ENCODE measurements at places on chromosomes 13 and 19.

GRCh38 chr13:19184176-19184575 lies 2.6 kb upstream of the TUBA3C start:
- no peak for DNase-seq

DNA sequence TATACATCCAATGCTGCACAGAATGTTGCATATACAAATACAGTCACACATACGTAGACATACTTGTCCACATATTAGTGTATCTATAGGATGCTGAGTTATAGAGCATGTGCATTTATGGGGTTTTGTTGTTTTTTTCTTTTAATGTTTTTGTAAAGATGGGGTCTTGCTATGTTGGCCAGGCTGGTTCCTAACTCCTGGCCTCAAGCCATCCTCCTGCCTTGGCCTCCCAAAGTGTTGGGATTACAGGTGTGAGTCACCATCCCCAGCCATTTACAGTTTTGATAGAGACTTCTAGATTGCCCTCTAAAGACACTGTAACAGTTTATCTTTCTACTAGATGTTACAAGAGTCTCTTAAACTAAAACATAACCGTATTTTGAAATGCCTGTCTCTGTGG lies 14.3 kb downstream of the HNRNPUL1 start:
- DNase-seq: no peak

DNA sequence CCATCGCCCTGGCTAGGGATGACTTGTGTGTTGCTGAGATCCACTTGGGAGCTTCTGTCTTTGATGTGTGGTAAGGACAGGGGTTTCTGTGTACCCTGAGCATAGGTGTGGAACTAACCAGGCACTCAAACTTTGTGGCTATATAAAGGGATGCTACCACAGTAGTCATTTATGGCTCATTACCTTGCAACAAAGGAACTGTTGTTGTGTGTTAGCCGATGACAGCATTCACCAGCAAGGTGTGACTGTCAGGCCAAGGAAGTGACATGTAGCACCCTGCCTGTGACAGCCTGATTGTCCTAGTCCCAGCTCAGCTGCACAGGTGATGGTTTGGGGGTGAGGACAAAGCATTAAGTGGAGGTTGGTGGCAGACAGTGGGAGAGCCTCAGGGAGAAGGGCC lies 73.6 kb downstream of the COG3 start:
- DNase-seq: no peak

- no peak for DNase-seq
Measured at GRCh38 chr19:39507715-39508364, 7.1 kb upstream of the SELENOV start.

DNA sequence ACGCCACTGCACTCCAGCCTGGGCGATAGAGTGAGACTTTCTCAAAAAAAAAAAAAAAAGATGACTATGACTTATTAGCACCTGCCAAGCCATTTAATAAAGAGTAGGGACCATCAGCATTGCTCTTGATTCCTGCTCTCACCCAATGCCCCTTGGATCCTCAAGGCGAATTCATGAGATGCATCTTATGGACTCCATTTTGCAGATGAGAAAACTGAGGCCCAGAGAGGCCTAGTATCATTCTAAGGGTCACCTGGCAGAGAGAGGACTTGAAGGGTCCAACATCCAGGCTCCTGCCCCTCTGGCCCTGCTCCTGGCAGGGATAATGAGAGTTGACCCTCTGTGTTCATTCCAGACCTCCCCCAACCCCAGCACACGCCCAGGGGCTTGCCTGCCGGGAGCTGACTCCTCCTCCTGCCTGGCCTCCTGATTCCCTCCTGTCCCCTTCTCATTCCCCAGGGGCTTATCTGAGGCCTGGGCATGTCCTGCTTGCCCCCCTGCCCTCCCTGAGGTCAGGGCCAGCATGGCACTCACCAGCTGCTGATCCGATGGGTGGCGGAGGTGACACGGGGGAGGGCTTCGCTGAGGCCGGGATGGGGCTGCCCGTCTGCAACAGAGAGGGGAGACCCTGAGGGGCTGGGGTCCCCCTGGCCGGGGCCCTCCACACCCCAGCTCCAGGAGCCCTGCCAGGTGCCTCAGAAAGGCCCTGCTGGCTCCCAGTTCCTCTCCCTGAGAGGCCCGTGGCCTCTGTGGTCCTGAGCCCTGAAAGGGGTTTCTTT lies 7.4 kb downstream of the WIZ start:
- DNase-seq: no peak

DNA sequence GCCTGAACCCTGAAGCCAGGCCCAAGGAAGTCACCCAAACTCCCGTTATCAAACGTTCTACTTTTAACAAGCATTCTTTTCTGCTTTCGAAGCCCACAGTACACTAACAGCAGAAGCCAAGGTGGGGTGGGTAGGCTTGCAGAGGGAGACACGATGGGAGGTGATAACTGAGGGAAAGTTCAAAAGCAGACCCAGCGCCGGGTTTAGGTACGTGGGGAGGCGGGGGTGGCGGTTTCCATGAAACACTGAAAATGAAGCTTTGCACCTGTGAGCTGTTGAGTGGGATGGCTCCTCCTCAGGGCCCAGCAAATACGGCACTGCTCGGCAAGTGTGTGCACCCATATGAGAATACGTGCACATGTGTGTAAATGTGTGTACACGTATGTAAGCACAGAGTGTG lies 49.8 kb downstream of the KLF2 start:
- DNase-seq: no peak

- no peak for DNase-seq
Measured at GRCh38 chr19:49631014-49631588, 8.8 kb downstream of the RRAS start.

- no peak for DNase-seq
Measured at GRCh38 chr13:64675255-64675892, 2554.8 kb downstream of the PCDH9 start.

DNA sequence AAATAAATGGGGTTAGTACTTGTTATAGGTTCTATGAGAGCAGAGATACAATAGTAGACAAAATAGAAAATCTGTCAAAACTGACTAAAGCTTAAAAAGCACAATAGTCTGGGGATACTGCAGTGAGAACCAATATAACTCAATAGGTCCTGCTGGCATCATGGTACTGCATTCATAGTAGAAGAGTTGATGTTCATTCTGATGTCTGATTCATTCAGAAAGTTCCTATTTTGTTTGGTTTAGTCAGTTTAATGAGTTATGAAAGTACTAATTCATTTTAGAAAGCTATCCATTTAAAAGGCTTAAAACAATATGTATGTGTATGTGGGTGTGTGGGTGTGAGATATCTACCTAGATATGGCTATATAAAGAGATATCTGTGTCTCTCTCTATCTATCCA lies 152.8 kb downstream of the LHFPL6 start:
- DNase-seq: no peak

DNA sequence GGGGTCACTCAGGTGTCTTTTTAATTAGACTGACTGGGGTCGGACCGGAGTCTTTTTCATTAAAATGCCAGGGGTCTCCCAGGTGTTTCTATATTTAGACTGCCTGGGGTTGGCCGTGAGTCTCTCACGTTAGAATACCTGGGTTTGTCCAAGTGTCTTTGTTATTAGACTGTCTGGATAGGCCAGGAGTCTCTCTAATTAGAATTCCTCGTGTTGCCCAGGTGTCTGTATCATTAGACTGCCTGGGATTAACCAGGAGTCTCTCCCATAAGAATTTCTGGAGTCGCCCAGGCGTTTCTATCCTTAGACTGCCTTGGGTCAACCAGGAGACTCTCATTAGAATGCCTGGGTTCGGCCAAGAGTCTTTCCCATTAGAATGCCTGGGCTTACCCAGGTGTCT lies 1445.7 kb downstream of the UQCRFS1 start:
- DNase-seq: peak; percentile 37

DNA sequence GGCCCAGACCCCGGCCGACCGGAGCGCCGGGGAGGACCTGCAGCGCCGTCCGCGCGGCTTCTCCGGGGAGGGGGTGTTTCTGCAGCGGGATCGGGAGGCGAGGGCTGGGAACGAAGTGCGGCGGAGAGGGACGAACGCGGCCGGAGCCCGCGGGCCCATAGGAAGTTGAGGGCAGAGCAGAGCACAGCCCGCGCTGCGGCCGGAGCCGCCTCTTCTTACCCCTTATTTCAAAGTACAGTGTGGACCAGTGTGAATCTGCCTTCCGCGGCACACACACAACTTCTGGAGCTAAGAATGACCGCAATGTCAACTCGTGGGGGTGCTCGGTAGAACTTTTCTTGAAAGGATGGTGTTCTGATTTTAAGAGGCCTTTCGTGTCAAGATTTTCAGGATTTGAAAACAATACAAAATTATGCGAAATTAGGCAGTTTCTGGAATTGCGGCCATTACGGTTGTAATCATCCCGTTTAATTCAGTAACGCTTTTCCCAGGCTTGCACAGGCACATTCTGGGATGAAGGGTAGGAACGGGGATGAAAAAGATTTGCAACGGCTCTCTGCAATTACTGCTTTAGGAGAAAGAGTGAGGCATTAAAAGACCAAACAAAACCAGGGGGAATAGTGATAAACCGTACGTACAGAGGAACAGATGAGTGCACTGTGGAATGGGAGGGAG lies 821 bp downstream of the TDRD3 start:
- no peak for DNase-seq

DNA sequence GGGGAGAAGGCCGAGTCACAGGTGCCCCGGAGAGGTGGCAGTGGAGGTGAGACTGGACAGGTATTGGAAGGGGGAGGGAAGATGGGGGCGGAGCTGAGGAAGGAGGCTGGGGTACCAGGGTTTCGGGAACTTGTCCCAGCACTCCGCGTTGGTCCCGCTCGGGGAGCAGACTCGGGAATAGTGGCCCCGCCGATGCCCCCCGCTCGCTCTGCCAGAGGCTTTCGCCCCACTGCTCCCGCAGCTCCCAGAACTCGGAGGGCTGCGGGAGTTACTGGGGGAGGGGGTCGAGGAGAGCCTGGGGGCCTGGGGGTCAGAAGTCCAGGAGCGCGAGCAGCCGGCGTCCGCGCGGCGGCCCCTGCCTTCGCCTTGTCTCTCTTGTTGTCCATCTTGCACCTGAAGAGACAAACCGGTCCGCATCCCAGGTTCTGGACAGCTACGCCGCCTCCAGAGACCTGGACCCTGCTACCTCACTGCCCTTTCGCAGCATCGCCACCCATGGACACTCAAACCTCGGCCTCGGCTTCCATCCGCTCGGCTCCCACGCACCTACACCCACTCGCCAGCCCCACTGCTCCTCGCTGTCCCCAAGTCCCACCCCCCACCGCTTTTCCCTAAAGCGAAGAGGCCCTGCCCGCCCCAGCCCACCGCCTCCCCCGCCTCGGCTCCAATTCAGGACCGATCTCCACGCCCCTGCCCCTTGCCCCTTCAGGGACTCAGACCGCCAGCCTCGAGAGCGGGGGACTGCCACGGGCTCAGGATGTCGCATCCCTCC lies 700 bp downstream of the PRR36 start:
- no peak for DNase-seq

DNA sequence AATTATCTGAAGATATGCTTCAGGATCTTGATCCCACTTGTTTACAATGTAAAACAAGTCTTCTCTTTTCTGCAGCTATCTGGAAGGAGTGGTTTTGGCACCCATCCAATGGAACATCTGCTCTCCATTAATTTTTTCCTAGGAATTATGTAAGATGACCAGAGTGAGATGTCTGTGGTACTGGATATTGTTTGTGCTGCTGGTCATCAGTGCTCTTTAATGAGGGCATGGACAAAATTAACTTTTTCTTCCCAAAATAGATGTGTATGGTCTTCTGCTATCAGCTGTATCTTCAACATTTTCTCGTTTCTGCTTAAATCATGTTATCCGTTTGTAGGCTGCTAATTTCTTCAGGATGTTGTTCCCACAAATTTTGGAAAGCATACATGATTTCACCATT lies 415.4 kb upstream of the KLHL1 start:
- DNase-seq: no peak

- no peak for DNase-seq
Measured at GRCh38 chr13:68588623-68589022, 1358.5 kb upstream of the PCDH9 start.

GRCh38 chr19:45667620-45668341 lies at the start of gene GIPR:
TSS of gene GIPR (plus strand) at chr19:45668221. CDS start at chr19:45669521, 1,300 bp downstream.
- DNase-seq: peak; percentile 82

DNA sequence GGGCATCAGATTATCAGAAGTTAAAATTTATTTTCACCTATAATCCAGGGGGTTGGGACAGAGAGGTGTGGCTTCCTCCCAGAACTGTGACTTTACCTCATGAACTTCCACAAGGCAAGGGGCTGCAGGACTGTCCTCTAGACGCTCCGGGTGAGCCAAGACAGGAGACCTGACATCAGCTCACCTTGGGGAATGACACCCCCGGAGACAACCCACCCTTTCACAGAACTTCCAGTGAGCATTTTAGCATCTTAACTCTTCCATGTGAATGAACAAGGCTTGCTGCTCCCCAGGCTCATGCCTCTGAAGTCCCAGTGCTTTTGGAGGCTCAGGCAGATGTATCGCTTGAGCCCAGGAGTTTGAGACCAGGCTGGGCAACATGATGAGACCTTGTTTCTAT lies 29.4 kb upstream of the TFDP1 start:
- DNase-seq: no peak

- no peak for DNase-seq
Measured at GRCh38 chr13:77190349-77190958, 136.4 kb downstream of the MYCBP2 start.

DNA sequence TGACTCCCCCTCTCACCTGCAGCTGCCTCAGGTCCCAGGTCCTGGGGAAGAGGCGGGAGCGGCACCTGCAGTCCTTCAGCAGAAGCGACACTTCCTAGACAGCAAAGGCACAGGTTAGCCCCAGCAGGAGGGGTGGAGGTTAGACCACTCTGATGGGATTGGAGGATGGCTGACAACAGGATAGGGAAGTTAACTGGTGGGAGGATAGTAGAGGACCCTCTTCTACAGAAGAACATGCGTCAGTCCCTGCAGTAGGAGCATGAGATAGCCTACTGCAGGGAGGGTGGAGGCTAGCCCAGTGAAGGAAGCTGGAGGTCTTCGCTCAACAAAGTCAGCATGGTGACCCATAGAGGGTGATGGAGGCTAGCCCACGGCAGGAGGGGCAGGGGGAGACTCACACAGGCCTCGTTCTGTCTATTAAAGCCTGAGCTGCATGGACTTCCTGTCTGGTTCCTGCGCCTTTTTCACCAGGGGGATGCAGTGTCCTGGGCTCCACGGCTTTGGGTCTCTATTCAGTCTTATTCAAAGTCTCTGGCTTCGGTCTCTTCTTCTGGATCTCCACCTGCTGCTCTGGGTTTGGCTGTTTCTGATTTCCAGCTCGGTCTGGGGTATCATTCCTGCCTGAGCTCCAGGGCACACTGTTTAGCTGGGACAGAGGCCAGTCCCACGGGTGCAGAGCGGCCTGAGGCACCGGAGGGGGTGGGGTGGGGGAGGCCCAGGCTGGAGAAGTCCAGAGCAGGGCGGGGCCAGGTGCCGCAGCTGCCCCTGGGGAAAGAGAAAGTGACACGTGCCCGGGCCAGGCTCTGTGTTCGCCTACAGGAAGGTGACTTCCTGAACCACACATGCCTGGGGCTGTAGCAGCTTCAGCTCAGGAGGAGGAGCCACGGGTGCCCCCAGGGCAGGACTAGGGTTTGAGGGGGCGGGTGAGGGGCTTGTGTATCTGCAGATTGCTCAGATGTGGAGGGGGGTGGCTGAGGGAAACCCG lies 7.3 kb downstream of the IFNL3 start:
- DNase-seq: peak; percentile 6
